ENCODE measurements at places on chromosomes 7 and 10.

- DNase-seq = no peak
Observed at GRCh38 chr10:86151613-86152012, 215.0 kb downstream of the GRID1 start.

DNA sequence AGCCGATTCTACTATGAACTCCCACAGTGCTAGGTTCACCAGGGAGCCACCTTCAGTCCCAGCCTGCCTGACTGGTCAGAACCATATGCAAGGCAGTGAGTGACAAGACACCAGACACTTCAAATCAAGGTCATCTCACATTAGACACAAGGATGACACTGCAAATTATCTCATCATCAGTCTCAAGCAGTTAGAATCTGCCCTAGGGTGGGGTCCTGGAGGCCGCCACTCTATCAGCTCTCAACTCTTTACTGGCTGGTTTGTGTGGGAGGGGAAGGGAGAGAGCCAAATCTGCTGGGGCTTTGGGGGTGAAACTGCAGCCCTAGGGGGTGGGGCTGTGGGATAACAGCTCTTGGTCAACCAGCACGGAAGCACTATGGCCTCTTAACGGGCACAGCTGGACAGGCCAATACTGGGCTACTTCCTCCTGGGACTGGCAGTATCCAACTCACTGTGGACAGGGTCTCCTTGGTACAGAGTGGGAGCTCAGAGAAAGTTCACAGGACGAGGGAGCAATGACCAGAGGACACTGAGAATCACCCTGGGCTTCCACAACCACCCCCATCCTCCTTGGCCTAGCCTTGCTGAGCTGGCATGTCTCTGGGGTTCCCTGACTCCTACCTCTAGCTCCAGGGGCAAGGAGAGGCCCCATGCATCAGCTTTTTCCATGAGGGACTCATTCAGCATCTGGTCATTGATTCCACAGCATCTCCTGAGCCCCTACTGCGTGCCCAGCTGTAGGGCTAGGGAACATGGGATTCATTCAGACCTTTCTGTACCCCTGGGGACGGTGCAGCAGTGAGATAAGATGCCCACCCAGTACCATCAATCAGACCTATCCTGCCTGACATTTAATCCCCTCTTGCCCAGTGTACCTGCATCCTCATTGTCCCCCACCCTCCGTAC, 5.4 kb downstream of the GPRIN2 start:
- DNase-seq = no peak

DNA sequence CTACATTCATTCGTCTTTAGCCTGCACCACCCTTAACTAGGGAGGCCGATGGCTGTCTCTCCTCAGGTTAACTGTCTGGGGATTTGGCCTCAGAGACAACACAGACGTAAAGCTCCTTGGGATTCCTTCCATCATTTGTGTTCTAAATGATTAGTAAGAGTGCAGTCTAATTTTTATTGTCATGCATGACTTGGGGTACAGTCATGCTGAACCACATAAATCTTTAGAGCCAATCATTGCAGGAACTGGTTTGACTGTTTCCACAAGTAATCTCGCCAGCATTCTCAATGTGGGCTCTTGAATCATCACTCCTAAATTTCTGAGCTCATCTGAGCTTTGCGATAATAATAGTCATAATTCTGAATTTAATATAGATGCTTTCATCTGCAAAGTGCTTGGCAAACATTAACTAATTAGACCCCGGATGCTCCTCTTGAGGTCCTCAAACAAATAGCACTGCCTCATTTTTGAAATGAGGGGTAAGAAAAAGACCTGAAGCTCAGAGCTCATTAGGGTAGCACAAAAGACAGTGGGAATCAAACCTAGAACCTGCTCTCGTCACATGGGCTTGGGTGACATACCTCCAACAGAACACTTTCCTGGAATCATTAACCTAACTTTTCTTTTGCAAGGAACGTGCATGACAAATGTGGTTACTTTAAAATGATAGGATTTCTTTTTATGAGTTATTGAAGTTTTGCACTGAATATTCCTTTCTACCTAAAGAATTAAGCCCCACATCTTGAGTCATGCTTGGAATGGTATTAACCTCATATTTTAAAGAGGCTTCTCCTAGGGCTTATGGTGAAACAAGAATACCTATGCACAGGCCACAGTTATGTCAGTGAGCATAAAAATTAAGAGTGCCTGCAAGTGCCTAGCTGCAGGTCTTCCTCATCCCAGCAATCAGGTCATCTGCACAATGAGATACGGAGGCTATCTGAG, 118.9 kb upstream of the NRP1 start:
- DNase-seq = no peak

GRCh38 chr7:127903892-127904669, 127.2 kb downstream of the LRRC4 start:
- DNase-seq = no peak

- DNase-seq = no peak
Observed at GRCh38 chr10:12637649-12638048, 288.3 kb downstream of the CAMK1D start.

DNA sequence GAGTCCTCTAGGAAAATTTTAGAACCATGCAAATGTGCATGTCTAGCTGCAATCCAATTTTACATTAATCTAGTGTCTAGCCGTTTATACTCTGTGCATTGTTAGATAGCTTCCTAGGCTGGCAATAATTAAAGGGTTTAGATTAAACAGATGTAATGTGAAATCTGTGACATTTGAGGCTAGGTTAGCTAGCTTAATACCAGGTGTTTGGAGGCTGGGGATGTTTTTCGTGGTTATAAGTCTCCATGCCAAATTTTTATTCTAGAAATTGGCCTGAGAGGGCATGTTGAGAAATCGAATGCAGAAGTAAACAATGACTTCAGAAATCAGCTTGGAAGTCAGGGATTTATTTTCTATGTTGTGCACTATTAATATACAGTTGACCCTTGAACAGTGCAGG, 94.2 kb downstream of the ST7 start:
- DNase-seq = no peak

GRCh38 chr7:25926891-25927625, 224.9 kb upstream of the NFE2L3 start:
- no peak for DNase-seq

DNA sequence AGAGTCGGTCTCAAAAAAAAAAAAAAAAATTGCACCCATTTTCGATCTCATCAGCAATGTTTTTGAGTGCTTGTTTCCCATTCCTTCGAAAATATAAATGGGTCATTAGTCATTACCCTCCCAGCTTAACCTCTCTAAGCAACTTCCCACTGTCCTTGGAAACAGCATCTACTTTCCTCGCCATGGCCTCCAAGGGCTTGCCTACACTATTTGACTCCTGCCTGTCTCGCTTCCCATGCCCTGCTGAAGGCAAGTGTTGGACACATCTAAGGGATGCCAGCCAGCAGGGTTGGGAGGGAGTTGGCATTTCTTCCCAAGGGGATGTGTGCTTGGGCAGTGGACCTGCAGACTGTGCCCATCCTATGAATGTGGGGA, 12.7 kb upstream of the RHBDD2 start:
- no peak for DNase-seq

- no peak for DNase-seq
Observed at GRCh38 chr10:124578231-124579010, 116.8 kb downstream of the LHPP start.

DNA sequence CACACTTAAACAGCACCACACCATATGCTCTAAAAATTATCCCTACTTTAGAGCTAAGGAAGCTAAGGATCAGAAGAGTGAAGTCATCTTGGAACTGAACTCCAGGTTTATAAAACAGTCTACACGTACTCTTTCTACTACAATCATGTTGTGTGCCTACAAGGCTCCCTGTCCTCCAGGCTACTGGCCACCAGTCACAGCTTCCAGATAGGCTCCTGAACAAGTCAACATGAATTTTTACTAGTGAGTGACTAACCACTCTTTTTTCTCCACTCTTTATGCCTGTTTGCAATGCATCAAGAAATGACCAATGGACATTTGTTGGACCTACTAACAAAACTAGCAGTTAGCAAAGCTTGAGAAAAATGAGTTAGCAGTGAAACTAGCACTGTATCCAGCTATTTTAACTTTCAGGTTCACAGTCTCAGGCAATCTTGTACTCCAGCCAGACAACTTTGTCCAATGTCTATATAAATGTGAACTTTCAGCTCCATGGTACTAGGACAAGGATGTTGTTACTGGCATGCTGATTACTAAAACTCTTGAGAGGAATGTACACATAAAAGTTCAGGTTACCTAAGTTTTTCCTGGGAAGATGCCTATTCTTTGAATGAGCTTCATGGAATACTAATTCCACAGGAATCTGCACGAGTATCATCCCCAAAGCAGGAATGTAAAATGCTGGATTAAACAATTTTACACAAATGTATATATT, 180.0 kb downstream of the BTAF1 start:
- no peak for DNase-seq

GRCh38 chr10:77784856-77785255, 141.7 kb downstream of the DLG5 start:
- DNase-seq = no peak

GRCh38 chr7:11252705-11253272, 279.1 kb downstream of the PHF14 start:
- DNase-seq = no peak

GRCh38 chr10:4127518-4128315, 342.7 kb upstream of the KLF6 start:
- DNase-seq = no peak

DNA sequence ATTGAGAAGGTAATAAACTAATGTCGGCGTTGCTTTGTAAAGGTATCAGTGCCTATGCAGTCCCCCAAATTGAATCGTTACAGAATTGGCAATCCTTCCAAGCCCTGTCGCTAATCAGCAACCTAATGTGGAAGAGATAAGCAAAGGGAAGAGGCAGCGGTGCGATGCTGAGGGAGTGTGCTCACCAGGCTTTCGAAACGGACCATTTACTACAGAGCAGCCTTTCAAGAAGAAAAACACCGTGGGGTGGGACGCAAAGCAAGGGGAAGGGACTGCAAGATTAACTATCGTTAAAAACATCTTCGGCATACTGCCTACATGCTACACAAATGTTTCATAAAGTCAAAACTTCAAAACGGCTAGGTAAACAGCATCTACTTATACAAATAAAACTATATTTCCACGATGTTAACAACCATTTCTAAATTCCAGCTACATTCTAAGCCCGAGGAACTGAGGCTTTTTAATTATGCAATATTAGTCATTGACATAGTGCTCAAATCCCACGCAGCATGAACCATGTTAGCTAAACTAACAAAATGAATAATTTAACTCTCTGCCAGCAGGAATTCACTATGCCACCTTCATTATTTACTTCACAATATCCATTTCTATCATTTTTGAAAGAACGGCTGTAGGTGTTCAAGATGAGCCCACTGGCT, 85.2 kb downstream of the CHCHD3 start:
- no peak for DNase-seq

DNA sequence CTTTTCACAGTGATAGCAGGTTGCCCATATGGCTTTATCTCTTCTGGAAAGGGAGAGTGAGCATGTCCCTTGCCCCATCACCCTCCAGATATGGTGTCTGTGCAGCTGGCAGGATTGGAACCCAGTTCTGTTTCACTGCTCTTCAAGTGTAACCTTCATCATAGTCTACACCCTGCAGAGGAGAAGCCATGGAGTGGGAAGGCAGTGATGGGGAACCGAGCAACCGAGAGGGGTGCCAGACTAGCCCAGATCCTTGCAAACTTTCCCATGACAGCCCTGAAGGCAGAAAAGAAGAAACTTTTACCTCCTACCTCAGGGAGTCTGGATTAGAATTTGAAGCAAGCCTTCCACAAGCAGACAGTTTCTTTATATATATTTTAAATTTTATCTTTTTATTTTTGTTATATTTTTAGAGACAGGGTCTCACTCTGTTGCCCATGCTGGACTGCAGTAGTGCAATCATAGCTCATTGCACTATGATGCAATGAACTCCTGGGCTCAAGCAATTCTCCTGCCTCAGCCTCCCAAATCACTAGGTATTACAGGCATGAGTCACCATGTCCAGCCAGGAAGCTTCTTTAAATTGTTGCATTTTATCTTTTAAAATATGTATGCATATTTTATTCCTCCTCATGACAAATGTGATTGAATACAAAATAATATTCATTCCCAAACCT, 133.3 kb downstream of the KCNMA1 start:
- no peak for DNase-seq

GRCh38 chr10:33546031-33546430, 211.6 kb upstream of the NRP1 start:
- DNase-seq = no peak

DNA sequence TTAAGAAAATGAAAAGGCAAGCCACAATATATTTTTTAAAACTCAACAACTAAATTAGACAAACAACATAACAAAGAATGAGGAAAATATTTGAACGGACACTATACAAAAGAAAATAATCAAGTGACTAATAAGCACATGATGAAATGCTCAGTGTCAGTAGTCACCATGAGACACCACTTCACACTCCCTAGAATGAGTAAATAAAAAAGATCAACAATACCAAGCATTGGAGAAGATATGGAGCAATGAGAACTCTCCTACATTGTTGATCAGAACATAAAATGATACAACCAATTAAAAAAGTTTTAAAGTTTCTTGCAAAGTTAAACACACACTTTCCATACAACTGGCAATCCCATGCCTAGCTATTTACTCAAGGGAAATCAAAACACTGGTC, 222.2 kb downstream of the C7orf25 start:
- no peak for DNase-seq

GRCh38 chr10:113175756-113176651, 226.0 kb downstream of the TCF7L2 start:
- no peak for DNase-seq

GRCh38 chr7:7830122-7830878, 111.9 kb upstream of the RPA3 start:
- DNase-seq = no peak

GRCh38 chr7:71694665-71695064, 562.7 kb downstream of the GALNT17 start:
- DNase-seq = no peak

- no peak for DNase-seq
Observed at GRCh38 chr10:50420196-50420595, 168.9 kb upstream of the ASAH2 start.

DNA sequence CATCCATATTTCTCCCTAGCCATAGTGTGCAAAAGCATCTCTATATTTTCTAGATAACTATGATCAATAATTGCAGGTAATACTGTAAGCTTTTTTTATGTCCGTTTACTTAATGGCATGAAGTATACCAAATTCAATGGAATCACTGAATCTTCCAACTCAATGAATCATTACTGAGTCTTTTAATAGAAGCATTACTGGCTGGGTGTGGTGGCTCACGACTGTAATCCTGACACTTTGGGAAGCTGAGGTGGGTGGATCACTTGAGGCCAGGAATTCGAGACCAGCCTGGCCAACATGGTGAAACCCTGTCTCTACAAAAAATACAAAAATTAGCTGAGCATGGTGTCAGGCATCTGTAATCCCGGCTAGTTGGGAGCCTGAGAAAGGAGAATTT, 372.5 kb downstream of the BMPER start:
- DNase-seq = no peak

- DNase-seq = no peak
Observed at GRCh38 chr10:103095005-103095404, 98.1 kb downstream of the NT5C2 start.

GRCh38 chr10:104318326-104318725, 19.9 kb downstream of the ITPRIP start:
- DNase-seq = no peak

Data from cortex of kidney (tissue), 1 donor.